ENCODE measurements at places on chromosomes 13 and 19.

DNA sequence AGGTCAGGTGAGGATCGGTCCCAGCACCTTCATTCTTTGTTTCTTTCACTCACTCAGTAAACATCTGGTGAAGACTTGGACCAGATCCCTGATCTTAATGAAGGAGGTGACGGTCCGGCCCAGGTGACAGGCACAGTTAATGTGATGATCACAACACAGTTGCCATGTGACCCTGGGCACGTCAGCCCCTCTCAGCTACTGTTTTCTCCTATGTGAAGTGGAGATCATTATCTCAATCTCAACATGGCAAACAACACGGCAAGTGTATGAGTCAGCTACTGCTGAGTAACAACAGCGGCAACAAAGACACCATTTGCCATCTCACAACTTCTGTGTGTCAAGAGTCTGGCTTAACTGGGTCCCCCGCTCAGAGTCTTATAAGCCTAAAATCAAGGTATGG is 74.6 kb downstream of the GNG7 start:
- peak; percentile 43 for DNase-seq

DNA sequence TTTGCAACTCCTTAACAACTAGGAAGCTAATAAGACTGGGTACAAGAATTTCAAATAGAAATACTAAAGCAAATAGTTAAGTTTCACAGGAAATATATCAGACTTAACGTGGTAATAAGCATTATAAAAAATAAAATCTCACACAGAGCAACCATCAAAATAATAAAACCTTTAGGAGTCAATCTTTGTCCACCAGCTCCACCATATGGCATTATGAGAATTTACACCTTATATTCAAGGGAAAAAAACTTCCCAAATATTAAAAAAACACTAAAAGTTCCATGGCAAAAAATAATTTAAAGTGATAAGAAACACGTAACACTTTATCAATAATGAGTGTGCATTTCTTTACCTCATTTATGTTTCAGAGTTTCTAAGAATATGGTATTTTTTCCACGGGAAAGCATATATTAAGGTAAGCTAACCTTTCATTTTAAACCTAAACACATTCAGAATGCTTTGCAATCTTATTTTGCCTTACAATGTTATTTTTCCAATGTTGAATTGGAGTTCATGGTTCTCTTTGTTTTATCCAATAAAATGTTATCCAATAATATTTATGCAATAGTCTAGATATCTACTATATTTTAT is 423.2 kb upstream of the SGCG start:
- no peak for DNase-seq

DNA sequence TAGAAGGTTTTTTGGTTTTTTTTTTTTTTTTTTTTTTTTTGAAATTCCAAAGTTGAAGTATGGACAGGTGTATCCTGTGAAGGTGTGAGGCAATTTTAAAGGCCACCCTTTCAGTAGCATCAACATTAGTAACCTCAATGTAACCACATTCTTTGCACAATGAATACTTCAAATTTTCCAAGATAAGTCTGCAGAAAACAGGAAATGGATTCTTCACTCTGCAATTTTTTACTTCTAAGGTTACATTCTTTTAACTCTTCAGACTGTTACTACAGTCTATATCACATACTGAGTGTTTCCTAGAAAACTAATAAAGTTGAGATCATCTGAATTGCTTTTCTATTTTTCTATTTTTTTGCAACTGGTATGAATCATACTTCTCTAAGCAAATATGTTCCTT is 569.0 kb upstream of the GPC6 start:
- DNase-seq: peak; percentile 19

- DNase-seq: no peak
Observed at GRCh38 chr19:13064092-13064489, 38.6 kb downstream of the LYL1 start.

DNA sequence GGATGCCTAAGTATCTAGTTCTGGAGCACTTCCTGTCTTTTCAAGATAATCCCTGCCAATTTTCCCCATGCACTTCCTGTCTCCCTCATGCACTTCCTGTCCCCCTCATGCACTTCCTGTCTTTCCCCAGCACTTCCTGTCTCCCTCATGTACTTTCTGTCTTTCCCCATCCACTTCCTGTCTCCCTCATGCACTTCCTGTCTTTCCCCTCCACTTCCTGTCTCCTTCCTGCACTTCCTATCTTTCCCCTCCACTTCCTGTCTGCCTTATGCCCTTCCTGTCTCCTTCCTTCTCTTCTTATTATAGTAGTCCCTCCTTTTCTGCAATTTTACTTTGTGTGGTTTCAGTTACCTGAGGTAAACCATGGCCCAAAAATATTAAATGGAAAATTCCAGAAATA is 3.0 kb upstream of the TNNT1 start:
- DNase-seq: no peak

- no peak for DNase-seq
Observed at GRCh38 chr19:45599286-45599685, 2.7 kb downstream of the GPR4 start.

DNA sequence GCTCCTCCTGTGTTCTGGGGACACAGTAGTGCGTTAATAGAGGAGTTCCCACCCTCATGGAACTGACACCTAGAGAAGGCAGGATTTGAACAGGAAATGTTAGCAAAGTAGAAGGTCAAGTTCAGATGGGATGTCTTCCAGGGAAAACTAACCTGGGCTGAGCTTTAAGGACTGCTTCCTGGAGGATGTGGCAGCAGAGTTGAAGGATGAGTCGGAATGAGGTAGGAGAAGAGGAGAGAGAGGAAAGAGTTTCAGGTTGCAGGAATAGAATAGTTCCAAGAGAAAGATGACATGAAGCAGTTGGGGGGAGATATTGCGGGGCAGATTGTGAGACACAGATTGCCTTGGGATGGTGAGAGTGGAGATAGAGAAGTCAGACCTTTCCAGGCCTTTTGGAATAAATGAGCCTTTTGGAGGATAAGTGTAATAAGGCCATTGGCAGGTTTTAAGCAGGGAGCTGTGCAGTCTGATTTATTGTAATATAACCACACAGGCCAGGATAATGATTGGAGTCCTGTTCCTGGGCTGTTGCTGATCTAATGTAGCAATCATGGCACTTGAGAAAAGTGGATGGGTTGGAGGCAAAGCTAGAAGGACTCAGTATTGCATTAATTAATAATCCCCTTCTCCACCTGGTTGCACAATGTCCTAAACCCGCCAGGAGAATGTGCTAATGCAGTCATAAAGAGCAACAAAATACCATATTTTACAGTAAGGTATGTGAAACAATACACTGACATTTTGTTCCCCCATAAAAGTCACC is 205.4 kb downstream of the SHISA2 start:
- no peak for DNase-seq

DNA sequence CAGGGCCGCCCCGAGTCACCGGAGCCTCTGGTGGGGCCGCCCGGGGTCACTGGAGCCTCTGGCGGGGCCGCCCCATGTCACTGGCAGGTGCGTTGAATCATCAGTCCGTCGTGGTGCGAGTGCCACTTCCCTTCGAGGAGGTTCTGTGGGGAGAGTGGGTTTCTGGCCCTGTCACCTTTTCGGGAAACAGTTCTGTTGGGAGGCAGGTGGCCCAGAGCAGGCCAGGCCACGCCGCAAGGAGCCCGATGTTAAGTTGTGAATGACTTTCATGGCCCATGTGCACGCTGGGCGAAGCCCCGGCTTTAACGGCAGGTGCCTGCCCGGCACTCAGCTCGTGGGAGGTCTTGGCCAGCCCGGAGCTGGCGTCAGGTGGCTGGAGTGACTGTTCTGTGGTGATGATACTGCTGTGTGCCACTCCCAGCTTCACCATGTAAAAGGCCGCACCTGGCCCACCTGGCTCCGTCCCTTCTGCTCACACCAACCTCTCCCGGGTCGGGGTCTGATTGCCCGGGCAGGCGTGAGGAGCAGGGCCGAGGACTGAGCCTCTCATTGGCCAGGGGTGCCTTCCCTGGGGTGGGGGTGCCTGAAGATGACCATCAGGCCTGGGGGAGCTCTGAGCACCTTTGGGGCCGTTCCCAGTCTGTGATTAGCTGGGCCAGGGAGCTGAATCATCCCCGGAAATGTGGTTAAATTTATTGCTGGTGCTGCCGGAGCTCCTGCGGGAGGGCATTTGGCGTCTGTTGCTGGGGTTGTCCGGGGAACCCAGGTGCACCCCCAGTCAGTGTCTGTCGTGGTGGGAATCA is 29.2 kb downstream of the CSNK1G2 start:
- DNase-seq: no peak

DNA sequence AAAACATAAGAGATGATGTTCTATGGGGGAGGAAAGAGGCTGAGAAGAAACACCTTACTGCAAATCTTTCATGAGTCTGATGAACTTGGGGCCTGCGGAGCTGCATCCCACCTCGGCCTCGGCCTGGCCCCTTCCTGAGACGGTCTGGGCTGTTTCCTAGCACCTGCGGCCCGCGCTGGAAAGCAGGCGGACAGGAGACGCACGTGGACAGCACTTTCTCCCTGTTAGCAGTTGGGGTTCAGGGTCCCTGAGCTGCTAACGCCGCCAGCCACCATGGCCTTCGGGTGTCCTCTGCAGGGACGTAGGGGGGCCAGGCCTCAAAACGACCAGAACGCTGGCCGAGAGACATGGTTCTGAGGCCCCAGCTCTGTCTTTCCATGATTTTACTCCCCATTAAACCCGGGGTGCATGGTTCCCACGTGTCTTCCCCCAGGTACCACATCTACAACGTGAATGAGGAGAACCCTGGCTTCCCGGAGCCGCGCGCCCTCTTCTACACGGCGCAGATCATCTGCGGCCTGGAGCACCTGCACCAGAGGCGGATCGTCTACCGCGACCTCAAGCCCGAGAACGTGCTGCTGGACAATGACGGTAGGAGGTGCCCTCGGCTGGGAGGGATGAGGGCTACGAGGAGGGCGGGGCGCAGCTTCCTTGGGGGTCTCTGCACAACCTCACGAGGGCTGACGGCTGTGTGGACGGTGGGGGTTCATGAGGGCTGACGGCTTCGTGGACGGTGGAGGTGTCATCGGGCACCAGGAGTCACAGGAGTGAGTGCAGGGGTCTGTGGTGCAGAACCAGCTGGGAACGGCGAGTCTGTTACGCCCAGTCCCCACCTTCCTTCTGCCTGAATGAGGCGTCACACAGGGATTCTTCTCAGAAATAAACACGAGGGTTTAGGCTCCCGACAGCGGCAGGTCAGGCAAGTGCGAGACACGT is 4.3 kb downstream of the GRK1 start:
- DNase-seq: no peak

DNA sequence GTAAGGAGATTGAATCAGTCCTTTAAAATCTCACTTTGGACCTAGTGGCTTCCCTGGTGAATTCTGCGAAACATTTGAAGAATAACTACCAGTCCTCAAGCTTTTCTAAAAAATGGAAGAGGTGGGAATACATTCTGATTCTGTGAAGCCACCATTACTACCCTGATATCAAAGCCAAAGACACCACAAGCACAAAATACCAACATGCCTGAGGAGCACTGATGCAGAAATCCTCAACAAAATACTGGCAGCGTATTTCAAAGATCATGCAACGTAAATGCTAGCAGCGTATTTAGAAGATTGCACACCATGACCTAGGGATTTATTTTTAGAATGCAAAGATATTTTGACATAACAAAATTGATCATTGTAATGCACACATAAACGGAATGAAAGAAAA is 14.4 kb downstream of the ATP4B start:
- no peak for DNase-seq

- no peak for DNase-seq
Observed at GRCh38 chr19:45358213-45358792, 12.1 kb downstream of the ERCC2 start.

DNA sequence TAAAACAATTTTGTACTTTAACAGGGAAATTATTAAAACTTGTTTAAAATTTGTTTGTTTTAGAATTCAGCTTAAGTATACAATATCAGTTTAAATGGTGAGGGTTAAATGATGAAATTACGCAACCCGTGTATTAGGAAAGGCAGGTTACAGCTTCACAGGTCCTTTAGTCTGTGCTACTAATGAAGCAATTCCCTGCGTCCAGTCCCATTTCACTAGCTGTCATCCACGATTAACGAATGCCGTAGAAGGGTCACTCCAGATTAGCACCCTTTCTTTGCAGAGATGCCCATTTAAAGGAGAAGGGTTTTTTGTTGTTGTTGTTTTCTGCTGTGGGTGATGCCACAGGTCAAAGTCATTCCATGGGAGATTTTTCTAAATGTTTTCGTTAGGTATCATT is 457.6 kb upstream of the SLC10A2 start:
- no peak for DNase-seq

DNA sequence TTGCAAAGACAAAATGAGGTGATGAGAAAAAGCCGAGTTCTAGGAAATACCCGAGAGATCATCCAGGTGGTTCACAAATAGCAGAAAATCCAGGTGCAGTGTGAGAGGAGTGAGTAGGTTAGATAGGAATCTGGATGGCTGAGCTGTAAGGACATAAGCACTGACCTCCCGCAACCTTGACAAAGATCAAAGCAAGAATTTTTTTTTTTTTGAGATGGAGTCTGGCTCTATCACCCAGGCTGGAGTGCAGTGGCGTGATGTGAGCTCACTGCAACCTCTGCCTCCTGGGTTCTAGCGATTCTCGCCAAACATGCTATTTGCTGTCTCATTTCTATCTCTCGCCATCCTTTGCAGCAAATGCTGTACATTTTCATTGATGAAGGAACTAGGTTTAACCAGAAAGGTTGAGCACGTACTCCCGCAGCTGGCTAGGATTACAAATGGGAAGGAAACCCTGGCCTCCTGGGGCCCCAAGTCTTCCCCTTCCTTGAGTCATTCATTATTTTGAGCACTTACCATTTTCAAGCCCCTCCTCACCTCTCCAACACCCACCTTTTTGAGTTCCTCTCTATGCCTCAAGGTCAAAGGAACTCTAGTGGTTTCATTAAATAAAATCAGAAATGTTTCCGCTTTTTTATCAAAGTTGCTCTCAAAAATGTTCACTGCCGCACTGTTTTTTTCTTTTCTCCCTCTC is 38.8 kb downstream of the NLRP12 start:
- no peak for DNase-seq
